GM23248 (cell line): ENCODE measurements at places on chromosomes 13 and 19. TPM values are rescaled to one million over a fixed set of nuclear protein-coding genes. Genes with fewer than 3 reads are reported as not detected.

GRCh38 chr19:30090476-30090875 is 148.4 kb downstream of the URI1 start:
- DNase-seq = no peak

GRCh38 chr19:17254636-17255035 is 8.9 kb upstream of the NR2F6 start:
- DNase-seq = no peak

GRCh38 chr19:40693150-40693788 is 2.8 kb upstream of the NUMBL start:
- no peak for DNase-seq

- peak; percentile 79 for DNase-seq
Observed at GRCh38 chr13:46885018-46885417, 11.8 kb downstream of the HTR2A start.

Gene UPK1A
- total RNA-seq = not detected in 2 replicates

DNA sequence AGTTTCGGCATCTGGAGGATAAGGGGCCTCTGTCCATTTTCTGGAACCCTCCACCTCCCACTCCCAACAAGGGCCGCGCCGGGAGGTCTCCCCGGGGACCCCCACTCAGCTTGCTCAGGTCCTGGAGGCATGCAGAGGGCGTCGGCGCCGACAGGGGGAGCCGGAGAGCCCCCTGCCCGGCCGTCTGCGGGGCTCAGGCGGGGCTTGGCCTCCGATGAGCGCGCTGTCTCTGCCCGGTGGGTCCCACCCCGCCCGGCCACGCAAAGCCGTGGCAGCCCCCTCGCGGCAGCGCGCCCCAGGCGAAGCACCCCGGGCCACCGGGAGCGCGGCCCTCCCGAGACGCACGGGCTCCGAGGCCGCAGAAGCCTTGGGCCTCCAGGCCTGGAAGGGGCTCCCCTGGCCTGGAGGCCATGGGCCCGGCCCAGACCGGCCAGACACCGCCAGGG is 149.7 kb upstream of the ZNF536 start:
- peak; percentile 30 for DNase-seq

DNA sequence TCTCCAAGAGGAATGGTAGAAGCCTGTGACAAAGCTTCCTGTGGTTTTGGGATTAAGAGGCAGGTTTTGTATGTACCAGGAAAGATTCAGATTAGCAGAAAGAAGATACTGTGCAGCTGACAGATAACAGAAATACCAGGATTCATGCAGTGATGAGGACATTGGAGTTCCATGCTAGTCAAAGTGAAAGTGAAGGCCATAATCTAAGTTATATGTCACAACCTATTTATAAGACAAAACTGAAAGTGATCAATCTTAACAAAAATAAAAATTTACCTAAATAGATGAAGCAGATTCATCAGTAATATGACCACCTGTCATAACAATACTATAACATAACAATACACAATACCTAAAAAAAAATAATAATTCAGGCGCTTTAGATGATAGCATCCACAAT is 1305.2 kb upstream of the PCDH9 start:
- no peak for DNase-seq

DNA sequence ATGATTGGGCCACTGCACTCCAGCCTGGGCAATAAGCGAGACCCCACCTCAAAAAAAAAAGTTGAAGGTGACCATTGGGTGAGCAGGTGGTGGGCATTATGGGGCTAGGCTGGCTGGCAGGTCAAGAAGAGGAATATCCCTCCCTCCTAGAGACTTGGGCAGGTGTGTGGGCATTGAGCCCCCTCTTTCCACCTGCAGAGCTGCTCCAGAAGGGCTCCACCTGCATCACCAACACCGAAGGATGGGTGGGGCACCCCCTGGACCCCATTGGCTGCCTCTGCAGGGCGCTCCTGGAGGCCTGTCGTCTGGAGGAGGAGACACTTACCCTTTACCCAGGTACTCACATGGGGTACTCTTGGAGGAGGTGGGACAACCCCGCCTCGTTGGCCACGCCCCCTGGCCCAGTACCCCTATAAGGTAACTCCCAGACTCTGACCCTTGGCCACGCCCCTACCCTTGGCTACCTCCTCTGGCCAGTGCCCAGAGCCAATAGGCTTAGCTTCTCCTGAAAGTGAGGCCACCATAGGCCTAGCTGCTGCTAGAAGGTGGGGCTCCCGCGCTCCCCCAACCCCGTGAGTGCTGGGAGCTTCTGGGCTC is 21.9 kb downstream of the ZSWIM4 start:
- peak; percentile 30 for DNase-seq

GRCh38 chr19:47614021-47614295 is 5.0 kb downstream of the BICRA start:
- no peak for DNase-seq

Gene CCDC70
- not detected in 2 replicates for total RNA-seq

- no peak for DNase-seq
Observed at GRCh38 chr13:80618781-80619180, 277.9 kb upstream of the SPRY2 start.

DNA sequence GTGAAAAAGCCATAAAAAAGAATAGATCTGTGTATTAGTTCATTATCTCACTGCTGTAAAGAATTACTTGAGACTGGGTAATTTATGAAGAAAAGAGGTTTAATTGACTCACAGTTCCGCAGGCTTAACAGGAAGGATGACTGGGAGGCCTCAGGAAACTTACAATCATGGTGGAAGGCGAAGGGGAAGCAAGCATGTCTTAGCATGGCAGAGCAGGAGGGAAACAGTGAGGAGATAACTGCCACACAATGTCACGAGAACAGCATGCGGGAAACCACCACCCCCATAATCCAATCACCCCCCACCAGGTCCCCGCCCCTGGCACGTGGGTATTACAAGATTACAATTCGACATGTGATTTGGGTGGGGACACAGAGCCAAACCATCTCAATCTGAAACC is 39.1 kb upstream of the EEF1AKMT1 start:
- no peak for DNase-seq

Gene SLC10A2
- total RNA-seq = not detected in 2 replicates

DNA sequence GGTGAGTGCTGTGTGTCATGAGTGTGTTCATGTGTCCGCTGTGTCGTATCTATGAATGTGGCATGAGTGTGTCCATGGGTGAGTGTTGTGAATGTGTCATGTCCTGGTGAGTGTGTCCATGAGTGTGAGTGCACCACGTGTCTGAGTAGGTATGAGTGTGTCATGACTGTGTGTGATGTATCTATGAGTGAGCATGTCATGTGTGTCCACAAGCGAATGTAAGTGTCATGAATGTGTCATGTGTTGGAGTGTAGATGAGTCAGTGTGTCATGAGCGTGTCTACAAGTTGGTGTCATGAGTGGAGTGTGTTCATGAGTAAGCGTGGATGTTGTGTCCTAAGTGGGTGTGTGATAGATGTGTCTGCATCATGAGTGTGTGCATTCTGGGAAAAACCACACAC is 129.4 kb downstream of the TUBA3C start:
- no peak for DNase-seq

GRCh38 chr13:108044954-108045353 is 170.4 kb downstream of the LIG4 start:
- no peak for DNase-seq

- no peak for DNase-seq
Observed at GRCh38 chr19:37484406-37485168, 15.4 kb downstream of the ZNF570 start.

Gene CD37
- total RNA-seq = not detected in 2 replicates

DNA sequence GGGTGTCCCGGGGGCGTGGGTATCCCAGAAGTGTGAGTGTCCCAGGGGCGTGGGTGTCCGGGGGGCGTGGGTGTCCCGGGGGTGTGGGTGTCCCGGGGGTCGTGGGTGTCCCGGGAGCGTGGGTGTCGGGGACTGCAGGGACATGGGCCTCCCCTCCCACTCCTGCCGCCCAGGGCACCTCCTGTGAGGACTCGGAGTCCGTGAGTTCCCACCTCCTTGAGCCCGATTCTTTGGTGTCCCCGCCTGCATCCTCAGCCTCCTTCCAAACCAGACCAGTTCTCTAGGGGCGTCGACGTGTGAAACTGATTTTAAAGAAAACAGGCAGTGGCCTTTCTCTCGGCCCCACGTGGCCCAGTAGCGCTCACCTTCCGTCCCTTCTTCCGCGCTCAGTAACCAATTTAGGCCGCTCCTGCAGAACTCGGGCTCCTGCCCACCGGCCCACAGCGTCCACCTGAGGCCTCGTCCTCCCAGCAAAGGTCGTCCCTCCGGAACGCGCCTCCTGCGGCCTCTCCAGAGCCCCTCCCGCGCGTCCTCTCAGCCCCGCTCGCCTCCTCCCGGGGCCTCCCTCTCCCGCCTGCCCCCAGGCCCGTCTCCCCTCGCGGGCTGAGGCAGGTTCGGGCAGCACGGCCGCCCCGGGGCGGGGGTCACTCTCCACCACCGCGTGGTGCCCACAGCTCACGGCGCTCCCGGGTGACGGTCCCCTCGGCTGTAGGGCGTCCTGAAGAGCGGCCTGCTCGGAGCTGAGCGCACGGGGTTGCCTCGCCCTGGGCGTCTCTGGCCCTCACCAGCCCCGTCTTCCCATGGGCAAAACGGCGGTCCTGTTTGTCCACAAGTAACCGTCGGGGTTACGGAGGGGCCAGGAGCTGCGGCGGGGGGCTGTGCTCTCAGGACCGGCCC is 3.8 kb downstream of the F7 start:
- no peak for DNase-seq

Gene GNA15
- not detected in 2 replicates for total RNA-seq

DNA sequence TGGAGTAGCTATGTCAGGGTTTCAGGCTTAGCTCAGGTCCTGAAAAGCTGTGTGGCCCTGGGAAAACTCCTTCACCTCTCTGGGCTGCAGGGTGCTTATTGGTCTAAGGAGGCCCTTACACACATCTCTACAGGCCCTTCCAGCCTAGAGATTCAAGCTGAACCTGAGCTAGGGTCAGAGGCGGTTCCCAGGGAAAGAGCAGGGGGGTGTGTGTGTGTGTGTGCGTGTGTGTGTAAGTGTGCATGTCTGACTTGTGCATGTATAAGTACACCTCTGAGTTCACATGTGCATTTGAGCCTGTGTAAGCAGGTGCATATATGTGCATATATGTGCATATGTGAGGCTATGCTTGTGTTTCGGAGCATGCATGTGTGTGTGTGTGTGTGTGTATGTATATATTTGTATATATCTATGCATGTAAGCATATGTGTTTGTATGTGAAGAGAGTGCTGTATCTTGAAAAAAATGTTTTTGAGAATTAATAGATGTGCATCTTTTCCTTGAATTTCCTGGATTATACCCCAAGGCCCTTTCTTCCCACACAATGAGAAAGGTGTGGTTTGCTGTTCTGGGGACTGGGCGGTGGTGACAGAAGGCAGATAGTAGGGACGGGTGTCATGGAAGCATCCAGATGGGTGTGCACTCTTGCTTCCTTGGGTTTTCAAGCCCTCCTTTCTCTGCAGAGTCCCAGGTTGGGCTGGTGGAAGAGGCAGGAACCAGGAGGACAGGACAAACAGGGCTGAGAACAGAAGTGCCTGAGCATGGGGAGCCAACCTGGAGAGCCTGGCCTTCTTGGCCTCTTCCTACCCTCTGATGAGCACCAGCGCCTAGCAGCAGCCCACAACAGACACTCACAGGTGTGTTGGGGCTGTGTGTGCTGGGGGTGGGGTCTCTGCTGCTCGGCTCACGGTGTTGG is 150.3 kb upstream of the TSHZ3 start:
- DNase-seq = no peak

GRCh38 chr19:54430306-54431254 is 15.3 kb downstream of the TTYH1 start:
- peak; percentile 55 for DNase-seq
